NCI-H187 (cell line): ENCODE measurements at places on chromosomes 2 and 18.

DNA sequence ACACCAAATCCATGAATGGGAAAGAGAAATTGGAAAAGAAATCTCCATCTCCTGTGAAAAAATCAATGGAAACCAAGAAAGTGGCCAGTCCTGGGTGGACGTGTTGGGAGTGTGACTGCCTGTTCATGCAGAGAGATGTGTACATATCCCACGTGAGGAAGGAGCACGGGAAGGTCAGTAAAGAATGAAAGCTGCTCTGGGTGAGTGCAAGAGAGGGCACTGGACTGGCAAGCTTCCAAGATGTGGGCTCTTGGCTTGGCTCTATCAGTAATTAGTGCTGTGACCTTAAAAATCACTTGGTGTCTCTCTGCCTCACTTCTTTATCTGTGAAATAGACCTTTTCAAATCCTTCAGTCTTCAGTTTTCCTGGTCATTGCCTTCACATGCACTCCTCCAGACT, 89.0 kb downstream of the ZNF532 start:
- no peak for DNase-seq

- DNase-seq: no peak
Measured at GRCh38 chr2:72142570-72143440, 4.9 kb downstream of the CYP26B1 start.

DNA sequence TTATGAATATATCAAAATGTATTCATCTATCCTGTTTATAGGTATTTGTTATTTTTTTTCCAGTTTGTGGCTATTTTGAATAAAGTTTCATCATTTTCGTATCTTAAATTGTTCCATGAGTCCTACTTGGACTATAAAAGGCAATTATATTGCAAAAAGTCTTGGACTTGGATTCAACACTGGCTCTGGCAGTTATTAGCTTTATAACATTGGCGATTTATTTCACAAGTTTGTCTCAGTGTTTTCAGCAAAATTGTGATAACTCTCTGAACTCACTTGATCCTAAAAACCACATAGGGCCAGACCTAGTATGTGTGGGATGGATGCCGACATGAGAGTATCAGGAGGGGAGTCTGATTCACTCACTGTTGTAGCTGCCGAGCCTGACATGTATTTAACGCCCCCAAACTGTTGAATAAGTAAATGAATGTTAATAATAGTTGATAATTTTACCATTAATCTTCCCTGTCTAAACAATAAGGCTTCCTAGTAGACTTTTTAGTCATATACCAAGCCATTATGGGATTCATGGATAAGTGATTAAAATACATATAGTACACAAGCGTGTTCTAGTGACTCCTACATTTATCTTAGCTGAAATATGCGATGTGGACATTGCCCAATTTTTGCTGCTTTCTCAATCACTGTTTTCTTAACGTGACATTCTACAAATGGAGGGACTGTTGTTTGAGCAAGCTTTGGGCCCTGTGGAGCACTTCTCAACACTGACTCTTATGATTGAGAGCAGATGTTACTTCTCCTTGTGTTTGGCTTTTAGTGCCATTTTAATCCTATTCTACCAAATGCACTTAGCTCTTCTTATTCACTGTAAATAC, 907.6 kb downstream of the EPHA4 start:
- no peak for DNase-seq

DNA sequence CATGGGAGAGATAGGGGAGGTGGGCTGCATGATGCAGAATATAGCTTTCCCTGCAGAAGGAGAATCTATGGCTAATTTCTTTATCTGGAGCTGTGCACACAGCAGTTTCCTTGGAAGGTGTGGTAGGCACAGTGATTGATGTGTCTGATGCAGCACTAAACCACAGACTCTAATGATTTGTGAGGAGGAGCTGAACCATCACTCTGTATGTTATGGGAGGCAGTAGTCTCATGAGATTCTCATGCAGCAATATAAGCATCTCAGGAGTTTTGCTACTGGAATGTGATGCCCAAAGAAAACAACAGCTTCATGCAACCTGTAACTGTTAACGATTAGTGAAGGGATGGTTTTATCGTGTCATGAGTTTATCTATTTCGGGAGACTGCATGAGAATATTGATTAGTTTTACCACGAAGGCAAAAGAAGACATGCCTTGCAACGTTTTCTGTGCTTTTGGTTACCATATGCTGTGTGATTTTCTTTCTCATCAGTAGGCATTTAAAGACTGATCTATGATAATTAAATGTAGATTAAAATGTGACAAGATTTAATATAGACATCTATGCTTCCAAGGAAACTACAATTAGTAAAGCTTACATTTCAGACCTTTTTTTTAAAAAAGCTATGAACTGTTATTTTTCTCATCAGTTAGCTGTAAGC, 286.8 kb downstream of the ARL6IP6 start:
- no peak for DNase-seq

- no peak for DNase-seq
Measured at GRCh38 chr2:69740502-69740951, 1.4 kb upstream of the ANXA4 start.

DNA sequence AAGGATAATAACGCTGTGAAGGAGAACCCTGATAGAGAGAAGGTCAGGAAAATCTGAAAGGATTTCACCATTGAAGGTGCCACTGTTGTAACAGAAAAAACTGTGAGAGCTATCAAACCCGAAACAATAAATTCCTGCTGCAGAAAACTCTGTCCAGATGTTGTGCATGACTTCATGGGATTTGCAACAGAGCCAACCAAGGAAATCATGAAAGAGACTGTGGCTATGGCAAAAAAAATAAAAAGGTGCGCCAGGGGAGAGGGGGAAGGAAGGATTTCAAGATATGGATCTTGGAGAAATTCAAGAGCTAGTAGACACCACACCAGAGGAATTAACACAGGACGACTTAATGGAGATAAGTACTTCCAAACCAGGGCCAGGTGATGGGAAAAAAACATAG, 88.0 kb downstream of the LDLRAD4 start:
- no peak for DNase-seq

DNA sequence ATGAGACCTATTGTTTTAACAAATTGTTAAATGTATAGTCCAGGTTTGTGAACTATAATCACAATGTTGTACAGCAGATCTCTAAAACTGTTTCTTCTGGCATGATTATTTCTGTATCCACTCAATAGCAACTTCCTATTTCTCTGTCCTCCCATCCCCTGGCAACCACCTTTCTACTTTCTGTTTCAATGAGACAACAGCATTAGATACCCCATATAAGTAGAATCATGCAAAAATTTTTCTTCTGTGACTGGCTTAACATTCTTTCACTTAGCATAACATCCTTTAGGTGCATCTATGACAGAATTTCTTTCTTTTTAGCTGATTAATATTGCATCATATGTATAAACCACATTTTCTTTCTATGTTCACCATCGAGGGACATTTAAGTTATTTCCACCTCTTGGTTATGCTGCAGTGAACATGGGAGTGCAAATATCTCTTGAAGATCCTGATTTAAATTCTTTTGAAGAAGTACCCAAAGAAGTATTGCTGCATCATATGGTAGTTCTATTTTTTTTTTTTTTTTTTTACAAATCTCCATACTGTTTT, 713.5 kb downstream of the LRP1B start:
- no peak for DNase-seq

DNA sequence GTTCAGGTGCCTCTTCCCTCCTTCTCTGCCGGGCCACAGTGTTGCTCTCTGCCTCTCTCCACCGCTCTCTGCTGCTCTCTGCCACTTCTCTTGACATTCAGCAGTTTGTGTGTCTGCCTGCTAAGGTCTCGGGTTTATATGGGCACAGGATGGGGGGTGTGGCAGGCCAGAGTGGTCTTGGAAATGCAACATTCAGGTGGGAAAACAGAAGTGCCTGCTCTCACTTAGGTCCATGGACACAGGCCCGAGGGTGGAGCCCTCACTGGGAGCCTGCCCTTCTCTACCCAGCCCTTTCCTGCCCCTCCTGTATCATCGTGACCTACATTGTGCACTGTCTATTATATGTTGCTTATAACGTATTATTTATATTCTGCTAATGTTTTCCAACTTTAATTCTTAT, 120.8 kb upstream of the TMEM18 start:
- no peak for DNase-seq

- no peak for DNase-seq
Measured at GRCh38 chr2:71940695-71941094, 207.0 kb downstream of the CYP26B1 start.

GRCh38 chr2:240439698-240440151, 4.3 kb downstream of the GPC1 start:
- no peak for DNase-seq

DNA sequence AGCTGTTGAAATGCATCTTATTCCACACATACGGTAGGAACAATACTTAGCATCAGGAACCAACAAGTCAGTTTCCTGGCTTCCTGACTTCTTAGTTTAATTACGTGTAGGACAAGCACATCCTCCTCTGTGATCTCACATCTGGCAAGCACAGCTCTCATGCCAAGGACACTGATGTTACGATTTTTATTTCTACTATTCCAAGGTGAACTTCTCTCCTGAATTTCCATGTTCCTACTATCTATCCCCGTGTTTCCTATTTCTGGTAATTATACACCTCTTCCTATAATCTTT, 374.0 kb downstream of the NCKAP5 start:
- no peak for DNase-seq

DNA sequence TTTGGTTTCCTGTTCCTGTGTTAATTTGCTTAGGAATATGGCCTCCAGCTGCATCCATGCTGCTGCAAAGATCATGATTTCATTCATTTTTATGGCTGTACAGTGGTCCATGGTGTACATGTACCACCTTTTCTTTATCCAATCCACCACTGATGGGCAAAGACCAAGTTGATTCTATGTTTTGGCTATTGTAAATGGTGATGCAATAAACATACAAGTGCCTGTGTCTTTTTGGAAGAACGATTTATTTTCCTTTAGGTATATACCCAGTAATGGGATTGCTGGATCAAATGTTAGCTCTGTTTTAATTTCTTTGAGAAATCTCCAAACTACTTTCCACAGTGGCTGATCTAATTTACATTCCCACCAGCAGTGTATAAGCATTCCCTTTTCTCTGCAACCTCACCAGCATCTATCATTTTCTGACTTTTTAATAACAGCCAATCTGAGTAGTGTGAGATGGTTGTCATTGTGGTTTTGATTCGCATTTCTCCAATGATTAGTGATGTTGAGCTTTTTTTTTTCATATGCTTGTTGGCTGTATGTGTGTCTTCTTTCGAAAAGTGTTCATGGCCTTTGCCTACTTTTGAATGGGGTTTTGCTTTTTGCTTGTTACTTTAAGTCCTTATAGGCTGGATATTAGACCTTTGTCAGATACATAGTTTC, 19.4 kb downstream of the EXOC6B start:
- no peak for DNase-seq

DNA sequence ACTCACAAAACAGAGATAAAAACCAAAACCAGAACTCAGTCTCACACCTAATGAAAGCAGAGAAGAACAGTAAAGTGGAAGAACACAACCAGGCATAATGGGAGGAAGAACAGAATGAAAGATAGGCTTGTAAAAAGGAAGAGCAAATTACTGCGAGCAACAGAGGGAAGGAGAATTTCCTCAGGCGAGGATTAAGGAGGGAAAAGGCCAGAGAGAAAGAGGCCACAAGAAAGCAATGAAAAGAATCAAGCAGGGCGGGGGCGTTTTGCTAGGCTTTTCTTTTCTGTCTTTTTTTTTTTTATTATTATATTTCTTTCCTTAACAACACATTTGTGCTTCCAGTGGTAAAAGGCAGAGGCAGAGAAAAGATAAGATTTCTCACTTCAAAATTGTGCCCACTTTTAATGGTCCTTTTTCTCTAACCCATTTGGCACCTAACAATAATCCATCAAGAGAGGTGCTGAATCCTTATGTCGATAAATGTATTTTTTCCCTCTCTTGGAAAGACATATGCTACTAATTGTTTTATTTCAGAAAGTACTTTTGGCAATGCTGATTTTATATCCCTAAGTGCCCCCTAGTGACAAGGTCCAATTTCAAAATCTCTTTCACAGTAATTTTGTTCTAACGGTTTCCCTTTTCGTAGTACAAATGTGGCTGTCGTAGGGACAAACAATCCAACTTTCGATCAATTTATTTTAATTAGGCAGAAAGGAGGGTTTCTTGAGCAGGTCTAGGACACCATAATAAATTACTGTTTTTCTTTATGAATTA, 138.7 kb upstream of the AQP4 start:
- DNase-seq: no peak

DNA sequence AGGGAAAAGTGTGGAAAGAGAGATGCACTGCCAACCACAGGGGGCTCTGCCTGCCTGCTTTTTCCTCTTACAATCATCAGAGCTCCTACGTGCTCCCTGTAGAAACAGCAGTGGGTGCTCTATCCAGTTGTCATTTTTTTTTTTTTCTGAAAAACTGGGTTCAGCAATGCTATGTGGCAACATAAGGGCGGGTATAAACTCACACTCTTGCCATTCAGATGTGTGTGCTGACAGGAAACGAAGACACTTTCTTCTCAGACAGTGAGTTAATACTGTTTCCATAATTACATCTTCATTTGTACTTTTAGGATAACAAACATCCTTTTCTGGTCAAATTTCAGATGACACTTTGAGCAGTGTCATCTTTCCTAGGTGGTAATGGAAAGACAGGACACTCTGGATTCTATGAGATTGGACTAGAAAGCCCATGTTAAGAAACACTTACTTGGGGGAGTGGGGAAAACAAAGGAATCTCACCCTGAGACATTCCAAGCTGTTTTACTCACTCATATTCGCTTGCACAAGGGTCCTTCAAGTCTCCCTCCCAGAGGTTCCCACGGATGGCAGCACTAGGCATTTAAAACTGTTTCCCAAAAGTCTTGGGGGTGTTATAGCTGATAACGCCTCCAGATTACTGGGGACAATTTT, 41.3 kb downstream of the CCDC93 start:
- DNase-seq: no peak

GRCh38 chr18:64785686-64786085, 636.8 kb upstream of the LINC00305 start:
- DNase-seq: no peak

DNA sequence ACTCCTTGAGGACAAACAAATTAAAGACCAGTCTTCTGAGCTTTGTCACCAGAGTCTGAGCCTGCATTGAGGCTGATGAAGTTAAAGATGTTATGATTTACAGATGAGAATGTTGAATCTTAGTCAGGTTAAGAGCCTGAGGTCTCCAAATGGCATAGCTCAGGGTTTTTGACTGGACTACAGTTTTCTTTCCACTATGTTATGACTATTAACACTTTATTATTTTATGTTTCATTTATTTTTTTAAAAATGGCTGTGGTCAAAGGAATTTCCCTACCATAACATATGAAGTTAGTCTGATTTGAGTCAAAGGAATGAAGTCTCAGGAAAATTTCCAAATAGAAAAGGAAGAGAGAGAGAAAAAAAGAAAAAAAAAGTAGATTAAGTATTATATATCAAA, 39.7 kb upstream of the CWC22 start:
- DNase-seq: no peak

DNA sequence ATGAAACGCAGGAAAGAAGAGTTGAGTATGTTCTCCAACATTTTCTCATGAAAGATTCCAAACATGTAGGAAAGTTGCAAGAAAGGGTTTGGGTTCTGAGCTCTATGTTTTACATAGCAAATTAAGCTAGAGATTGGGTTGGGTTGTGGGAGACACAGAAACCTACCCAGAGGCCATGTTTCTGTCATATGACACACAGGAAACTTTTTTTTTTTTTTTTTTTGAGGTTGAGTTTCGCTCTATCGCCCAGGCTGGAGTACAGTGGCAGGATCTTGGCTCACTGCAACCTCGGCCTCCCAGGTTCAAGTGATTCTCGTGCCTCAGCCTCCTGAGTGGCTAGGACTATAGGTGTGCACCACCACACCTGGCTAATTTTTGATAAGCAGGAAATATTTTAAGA, 57.6 kb downstream of the DOCK10 start:
- DNase-seq: no peak
